ENCODE measurements at places on chromosomes 1 and 21.

DNA sequence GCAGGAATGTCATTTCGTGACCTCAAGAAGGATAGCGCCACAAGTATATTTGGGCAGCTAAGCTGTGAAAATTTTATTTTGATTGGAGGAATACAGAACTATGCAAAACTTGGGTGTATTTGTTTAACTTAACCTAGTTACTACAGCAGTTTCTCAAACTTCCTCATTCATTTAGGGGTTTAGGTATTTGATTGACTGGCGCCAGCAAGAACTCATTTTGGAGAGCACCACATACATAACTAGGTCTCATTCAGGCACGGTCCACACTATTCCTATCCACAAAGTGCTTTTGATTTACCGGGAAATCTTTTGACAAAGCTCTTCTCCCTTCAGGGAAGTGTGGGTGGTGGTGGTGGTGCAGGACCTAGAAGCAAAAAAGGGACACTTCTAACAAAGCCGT, 155.1 kb upstream of the NRIP1 start:
- DNase-seq, result no peak

GRCh38 chr21:30468900-30469714, 11.1 kb downstream of the KRTAP19-1 start:
- DNase-seq, result no peak

- DNase-seq, result no peak
Observed at GRCh38 chr21:22342889-22343288, 1344.7 kb downstream of the NCAM2 start.

GRCh38 chr1:117632269-117633067, 26.6 kb downstream of the TENT5C start:
- no peak for DNase-seq

- DNase-seq, result no peak
Observed at GRCh38 chr1:79981481-79981880, 975.0 kb upstream of the ADGRL4 start.

DNA sequence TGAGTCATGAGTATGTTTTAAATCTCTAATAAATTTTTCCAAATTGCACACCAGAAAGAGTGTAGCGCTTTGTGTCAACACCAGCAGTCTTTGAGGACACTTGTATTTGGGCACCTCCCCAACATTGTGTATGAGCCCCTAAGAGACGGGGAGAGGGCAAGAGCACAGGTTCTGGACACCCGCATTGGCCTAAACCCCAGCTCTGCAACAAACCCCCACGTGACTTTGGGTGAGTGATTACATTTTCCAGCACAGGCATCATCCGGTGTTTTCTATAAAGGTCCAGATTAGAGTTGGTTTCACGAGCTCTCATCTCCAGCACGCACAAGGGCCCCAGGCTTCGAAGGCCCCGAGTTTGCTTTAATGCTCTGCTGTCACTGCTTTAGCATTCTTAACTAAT, 66.3 kb upstream of the SLC45A1 start:
- DNase-seq, result no peak

Measured in CMK (cell line).